ENCODE measurements at places on chromosomes 5 and 9.

- DNase-seq = no peak
Measured at GRCh38 chr9:102362470-102363132, 624.2 kb upstream of the GRIN3A start.

DNA sequence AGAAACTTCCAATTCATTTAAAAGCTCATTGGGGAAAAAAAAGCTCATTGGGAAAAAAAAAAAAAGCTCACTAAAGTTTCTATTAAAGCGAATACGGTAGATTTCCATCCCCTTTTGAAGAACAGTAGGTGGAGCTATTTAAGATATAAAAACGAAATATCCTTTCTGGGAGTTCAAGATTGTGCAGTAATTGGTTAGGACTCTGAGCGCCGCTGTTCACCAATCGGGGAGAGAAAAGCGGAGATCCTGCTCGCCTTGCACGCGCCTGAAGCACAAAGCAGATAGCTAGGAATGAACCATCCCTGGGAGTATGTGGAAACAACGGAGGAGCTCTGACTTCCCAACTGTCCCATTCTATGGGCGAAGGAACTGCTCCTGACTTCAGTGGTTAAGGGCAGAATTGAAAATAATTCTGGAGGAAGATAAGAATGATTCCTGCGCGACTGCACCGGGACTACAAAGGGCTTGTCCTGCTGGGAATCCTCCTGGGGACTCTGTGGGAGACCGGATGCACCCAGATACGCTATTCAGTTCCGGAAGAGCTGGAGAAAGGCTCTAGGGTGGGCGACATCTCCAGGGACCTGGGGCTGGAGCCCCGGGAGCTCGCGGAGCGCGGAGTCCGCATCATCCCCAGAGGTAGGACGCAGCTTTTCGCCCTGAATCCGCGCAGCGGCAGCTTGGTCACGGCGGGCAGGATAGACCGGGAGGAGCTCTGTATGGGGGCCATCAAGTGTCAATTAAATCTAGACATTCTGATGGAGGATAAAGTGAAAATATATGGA, at the start of gene PCDHGA12:
TSS of gene PCDHGA12 (plus strand) at position 176 of the 782 bp plus-strand sequence. CDS start at position 429, 253 bp downstream.
- DNase-seq = no peak

DNA sequence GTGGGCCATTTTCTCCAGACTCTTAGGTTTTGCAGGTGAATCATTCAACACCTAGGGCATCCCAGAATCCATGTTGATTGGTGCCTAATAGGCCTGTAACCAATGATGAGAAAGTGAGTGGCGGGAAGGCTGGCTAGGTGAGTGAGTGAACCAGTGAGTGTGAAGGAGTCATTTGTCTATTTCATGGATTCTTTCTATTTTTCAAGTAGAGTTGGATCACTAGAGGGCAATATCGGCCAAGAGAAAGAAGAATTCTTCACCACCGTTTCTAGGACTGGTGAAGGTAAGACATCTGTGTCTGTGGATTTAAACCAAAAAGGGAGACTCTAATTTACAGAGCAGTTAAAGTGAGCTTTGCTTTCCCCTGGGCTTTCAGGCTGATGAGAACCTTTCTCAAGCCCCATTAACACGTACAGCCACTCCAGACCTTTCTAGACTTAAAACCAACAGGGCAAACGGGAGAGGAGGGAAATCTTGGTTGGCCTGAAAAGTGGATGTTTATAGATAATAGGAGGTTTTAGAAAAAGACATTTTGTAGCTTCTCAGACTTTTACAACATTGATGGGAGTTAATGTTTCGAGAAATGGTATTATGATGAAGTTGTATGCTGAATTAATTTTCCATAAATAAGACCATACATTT, 114.3 kb upstream of the IL12B start:
- no peak for DNase-seq

- DNase-seq = no peak
Measured at GRCh38 chr5:113132564-113132963, 156.0 kb downstream of the DCP2 start.

DNA sequence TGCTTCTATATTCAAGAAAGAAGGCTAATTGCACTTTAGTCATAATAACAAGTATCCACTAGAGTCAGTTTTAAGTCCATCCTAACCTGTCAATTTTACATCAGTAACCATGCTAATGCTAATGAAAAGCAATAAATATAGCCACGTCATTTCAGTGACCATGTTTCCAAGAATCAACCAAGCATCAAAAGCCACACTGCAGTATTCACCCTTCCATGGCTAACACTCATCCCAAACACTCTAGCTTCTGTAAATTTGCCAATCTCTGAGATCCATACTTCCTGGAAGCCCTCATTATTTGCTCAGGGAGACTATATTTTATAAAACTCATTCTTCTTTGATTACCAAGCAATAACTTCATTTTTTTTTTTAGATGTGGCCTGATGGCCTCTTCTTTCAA, 712.0 kb downstream of the CETN3 start:
- peak; percentile 27 for DNase-seq

- DNase-seq = no peak
Measured at GRCh38 chr9:133477992-133478850, 678 bp downstream of the SLC2A6 start.

All from SHP77 treated with DMSO at 0.1 percent for 48 hours (cell line).